ENCODE measurements at places on chromosomes 1 and 21.
A peak's percentile ranks its signal among the peaks of the same experiment; 100 is the strongest.

GRCh38 chr21:45865106-45865835 lies 116.3 kb upstream of the COL6A1 start:
- DNase-seq, result peak; percentile 48

DNA sequence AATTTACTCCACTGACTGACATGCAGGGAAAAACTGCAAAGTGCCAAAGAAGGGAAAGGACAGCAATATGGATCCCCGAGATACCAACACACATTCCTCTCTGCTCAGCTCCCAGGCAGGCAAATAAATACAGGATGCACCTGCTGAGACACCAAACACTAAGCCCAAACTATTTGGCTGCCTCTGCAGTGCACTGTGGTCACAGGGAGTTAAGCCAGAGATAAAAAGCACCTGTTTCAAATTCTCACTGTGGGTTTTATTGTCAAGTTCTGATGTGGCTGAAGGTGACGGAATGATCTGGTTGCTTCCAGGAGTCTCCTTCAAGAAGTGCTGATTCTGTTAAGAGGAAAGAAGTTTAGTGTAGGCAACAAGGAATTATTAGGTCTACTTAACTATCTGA lies 17.7 kb downstream of the TEX38 start:
- no peak for DNase-seq

DNA sequence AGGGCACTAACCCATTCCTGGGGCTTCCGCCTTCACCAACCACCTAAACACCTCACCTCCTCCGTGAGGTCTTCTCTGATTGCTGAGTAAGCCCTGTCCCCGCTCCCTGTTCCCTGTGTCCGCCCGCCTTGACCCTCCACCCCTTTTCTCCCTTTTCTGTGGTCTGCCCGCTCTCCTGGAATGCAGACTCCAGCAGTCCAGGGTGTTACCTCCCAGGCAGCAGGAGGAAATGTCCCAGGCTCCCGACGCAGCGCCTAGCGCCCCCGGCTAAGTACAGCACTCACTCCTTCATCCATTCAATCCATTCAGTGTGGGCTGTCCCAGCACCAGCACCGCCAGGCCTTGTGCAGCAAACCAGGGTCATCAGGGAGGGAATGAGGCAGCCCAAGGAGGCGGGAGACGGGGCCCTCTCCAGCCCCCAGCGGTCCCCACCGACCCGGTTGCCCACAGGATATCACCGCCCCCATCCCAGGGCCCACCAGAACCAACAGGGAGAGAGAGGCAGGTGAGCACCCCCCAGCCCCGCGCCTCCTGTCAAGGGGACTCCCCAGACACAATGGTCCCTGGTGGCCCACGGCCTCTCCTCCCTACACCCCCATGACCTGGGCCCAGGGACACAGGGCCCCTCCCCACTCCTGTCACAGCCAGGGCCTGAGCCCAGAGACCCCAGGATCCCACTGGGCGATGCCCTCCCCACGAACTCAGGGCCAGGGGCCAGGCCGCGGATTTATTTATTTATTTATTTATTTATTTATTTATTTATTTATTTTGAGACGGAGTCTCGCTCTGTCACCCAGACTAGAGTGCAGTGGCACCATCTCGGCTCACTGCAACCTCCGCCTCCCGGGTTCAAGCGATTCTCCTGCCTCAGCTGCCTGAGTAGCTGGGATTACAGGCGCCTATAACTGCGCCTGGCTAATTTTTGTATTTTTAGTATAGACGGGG lies 10.2 kb downstream of the TNFRSF14 start:
- DNase-seq, result no peak

DNA sequence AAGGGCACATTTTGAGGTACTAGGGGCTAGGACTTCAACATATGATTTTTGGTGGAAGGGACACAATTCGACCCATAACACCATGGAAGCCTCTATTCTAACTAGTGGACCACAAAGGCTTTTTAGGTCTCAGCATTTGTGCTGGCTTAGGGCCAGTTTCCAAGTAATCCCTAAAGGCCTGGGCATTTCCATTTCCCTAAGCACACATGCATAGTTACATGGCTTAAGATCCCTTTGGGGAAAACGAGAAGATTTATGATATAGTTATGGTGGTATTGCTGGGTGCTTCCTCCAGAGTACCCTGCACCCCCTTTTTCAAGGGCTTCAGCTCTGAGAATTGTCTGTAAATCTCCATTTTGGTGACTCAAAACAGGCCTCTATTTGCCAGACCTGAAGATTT lies 28.2 kb upstream of the TMEM54 start:
- DNase-seq, result no peak

DNA sequence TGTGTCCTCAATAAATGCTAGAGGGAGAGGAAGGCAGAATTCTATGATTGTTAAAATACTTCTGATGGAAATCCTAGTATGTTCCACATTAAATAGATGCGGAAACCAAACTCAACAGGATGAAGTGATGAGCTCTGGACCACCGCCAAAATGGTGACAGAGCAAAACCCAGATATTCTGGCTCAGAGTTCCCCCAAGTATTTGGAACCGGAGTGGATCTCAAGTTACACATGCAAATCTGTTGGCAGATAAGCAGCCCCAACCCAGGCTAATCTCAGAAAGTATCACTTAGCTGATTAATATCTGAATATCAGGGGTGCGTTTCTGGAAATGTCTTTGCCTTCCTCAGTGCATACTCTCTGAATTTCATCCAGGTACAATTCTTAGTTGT lies 17.4 kb upstream of the GRHL3 start:
- no peak for DNase-seq

- no peak for DNase-seq
These were observed 704.9 kb upstream of the CHRM3 start for GRCh38 chr1:238681451-238681850.

Data from HFF-Myc (cell line).